ENCODE measurements at places on chromosomes 13 and 19.

- DNase-seq: no peak
These were observed 351.9 kb downstream of the EFNB2 start for GRCh38 chr13:106183410-106184065.

DNA sequence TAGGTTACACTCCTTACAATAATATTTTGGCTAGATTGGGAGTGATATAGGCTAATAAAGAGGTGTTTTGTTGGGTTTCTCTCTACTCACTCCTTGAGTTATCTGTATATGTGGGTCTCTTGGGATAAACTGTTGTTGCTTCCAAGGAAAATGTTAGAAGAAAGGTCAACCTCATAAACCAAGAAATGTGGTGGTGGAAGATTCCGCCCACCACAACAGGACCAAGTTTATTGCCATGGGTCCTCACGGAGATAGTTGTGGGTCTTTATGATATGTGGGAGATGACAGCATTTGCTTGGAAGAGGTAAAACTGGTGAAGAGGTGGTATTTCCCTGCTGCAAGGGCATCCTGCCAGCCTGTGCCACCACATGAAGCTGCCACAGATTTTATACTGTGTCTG is 259.6 kb downstream of the DCLK1 start:
- no peak for DNase-seq

- peak; percentile 92 for DNase-seq
These were observed at the start of gene CERS4 for GRCh38 chr19:8208922-8209461. Gene CERS4, plus strand, starts transcription at chr19:8209370. Its CDS starts 41,707 bp downstream, at chr19:8251077.

- no peak for DNase-seq
These were observed 2.2 kb upstream of the TEX101 start for GRCh38 chr19:43412441-43412840.

DNA sequence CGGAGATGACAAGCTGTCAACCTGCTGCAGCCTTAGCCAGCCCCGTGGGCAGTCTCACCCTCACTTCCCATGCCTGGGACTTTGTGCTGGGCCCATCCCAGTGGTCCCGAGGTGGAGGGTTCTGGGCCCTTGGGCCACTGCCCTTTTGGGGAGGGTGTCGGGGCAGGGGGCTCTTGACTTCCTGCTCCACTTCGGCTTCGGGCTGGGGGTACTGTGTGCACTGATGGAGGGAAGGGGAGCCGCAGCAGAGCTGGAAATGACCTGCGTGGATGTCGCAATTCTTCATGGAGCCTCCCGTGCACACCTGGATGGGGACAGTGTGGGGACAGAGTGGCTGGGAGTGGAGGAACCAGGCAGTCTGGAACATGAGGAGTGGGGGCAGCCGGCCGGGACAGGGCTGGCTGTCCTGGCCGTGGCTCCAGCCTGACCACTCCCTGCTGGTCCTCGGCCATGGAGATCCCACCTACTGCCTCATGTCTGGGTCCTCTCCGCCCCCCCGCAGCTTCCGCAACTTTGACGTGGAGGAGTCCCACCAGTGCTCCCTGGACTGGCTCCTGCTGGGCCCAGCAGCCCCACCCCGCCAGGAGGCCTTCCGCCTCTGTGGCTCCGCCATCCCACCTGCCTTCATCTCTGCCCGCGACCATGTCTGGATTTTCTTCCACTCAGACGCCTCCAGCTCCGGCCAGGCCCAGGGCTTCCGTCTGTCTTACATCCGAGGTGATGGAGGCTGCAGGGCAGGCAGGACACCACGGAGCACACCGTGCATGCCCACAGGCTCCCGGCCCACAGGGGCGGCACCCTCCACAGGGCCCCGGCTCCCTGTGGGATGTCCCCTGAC is 10.2 kb downstream of the LRP3 start:
- no peak for DNase-seq

GRCh38 chr13:91904597-91904996 is 506.2 kb downstream of the GPC5 start:
- DNase-seq: no peak

DNA sequence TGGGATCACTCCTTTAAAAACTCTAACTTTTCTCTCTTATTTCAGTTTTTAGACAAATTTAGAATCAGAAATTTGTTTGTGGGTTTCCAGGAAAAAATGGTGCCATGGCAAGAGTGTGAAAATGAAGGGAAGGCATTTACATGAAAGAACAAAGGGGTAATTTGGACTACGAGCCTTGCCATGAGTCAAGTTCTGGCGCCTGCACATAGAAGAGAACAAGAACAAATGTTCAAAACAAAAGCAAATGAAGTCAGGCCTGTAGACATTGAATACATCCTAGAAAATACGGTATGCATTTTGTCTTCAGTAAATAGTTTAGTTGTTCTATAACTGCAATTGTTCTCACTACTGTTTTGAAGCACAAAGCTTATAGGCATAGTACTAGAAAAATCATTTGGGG is 1390.5 kb downstream of the EFNB2 start:
- no peak for DNase-seq

GRCh38 chr13:79675931-79676660 is 195.1 kb downstream of the NDFIP2 start:
- DNase-seq: no peak

DNA sequence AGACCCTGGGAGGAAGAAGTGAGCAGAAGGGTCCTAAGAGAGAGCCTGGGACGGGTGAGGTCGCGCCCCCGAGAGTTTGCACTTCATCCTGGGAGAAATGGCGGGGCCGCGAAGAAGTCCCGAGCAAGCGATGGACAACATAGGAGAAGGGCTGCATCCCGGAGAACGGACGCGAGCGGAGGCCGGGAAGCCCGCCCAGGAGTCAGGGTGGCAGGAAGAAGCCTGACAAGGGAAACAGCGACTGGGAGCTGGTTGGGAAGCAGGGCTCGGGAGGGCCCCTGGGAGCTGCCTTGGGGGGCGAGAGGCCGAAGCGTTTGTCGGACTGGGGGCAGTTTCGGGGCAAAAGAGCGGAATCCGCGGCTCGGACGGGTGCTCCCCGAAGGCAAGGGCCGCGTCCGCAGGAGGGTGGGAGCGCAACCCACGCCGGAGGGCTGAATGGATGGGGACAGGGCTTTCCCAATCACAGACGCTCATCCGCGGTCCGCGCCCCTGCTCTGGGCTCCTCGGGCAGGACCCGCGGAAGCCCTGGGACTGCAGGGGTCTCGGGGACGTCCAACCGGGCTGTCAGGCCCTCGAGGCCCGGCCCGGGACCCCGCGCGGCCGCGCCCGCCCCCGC is 469 bp downstream of the ABHD17A start:
- no peak for DNase-seq

DNA sequence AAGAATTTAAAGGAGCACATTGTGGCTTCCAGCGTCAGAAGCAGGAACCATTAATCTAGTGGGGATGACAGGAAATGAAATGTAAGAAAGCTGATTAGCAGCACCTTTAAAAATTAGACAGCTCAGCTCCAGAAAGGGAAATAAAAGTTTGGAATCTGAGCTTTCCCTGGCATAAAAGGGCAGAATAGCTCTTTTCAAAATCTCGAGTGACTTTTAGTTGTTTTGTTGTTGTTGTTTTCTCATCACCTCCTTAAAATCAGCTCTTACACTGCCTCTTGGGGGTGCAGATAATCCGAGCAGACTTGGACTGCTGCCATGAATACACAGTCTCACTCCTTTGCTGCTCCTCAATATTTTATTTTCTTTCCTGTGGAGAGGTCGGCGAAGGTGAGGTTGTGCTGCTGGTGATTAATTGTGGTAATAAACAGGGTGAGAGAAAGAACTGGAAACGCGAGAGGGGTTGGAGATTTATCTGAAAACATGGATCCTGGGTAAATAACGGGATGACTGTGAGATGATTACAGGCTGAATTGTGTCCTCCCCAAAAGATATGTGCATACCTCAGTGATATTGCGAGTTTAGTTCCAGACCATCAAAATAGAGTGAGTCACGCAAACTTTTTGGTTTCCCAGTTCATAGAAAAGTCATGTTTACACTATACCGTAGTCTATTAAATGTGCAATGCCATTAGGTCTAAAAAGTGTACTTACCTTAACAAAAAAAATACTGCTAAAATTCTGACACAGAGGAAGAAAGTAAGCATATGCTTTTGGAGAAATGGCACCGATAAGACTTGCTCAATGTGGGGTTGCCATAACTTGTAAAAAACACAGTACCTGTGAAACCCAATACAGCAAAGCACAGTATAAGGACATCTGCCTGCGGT is 787.7 kb downstream of the UQCRFS1 start:
- no peak for DNase-seq

DNA sequence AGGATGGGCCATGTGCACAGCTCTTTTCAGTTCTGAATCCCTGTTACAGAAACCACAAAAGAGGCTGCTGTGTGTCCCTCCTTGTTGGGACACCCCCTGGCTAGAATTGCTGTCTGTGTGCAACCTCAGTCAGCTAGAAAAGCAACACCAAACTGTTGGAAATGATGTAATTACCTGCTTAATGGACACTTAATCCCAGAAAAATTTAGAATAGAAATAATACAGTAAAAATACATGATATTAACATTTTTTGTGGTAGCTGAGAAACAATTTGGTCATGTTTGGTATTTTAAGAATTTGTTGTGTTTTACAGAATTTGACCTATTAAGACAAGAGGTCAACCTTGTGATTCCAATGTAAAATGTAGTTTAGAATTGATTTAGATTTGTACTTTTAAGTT is 46.8 kb downstream of the FAM124A start:
- no peak for DNase-seq

GRCh38 chr13:20901668-20902437 is 693 bp downstream of the XPO4 start:
- DNase-seq: peak; percentile 19

DNA sequence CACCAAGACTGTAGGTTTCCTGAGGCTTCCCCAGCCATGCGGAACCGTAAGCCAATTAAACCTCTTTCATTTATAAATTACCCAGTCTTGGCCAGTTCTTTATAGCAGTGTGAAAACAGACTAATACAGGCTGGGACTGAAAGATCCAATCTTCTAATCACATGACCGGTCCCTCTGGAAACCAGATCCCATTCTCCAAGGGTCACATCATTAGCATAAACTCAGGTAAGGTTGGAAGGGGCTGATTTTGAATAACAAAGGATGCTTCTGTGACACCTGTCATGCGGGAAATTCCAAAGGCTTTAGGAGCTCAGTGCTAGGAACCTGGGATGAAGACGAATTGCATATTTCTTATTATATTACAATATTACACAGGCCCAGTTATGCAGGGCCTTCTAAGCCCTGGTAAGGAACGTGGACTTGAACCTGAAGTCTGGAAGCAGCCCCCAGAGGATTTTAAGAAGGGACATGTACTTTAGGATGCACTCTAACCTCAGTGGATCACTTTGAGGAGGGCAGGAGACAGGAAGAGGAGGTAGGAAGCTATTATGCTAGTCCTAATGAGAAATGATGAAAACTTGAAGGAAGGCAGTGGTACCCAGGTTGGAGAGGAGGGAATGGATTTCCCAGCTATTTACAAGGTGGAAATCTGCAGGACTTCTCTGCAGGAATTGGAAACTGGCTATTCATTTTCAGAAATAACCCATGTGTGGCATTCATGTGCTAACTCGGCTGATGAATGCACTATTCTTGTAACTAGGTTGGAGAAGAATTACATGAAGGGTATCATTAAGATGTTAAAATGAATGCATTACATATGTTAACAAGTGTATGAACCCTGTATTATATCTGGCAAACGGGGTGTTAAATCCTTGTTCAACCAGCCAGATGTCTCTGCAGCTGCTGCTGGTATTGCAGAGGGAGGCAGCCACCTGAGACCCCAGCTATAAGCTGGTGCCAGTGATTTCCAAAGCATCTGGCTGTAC is 19.3 kb downstream of the TNFSF11 start:
- DNase-seq: no peak

GRCh38 chr19:10112895-10113591 is 1.6 kb downstream of the P2RY11 start:
- DNase-seq: peak; percentile 58

DNA sequence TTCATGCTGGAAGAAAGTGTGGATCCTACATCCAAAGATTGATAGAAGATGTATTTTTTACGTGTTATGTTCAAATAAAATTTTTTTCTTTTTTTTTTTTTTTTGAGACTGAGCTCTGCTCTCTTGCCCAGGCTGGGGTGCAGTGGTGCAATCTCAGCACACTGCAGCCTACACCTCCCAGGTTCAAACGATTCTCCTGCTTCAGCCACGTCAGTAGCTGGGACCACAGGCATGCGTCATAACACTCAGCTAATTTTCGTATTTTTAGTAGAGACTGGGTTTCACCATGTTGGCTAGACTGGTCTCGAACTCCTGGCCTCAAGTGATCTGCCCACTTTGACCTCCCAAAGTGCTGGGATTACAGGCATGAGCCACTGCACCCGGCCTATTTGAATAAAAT is 65.7 kb downstream of the KLF12 start:
- no peak for DNase-seq

- DNase-seq: no peak
These were observed 592.6 kb downstream of the TBC1D4 start for GRCh38 chr13:74889321-74889720.

- no peak for DNase-seq
These were observed 593 bp downstream of the ATP8B3 start for GRCh38 chr19:1811472-1811894.

- DNase-seq: no peak
These were observed 12.9 kb downstream of the CHAF1A start for GRCh38 chr19:4415352-4415751.

- peak; percentile 2 for DNase-seq
These were observed at the start of gene CCDC169 for GRCh38 chr13:36297366-36298338. Gene CCDC169, minus strand, starts transcription at chr13:36297814. Its CDS starts 95 bp downstream, at chr13:36297719.

DNA sequence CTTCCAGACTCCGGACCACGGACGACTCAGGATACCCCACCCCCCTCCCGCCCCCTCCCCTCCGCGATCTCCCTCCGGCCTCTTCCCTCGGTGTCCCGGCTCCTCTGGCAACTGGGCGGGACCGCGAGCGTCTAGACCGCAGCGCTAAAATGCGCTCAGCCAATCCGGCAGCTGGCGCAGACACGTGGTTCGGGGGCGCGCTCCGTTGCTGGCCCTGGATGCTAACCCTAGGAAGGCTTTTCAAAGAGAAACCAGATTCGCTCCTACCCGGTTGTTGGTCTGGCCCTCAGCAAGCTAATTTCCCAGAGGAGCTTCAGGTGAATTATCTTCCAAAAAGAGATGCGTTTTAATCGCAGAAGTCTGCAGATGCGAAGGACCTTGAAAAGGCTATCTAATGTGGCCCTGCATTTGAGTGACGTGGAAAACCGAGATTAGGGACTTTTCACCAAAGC is at the start of gene DZIP1:
TSS of gene DZIP1 (minus strand) at position 106 of the 452 bp plus-strand sequence. CDS start 2,677 bp downstream, outside the sequence.
- DNase-seq: no peak

DNA sequence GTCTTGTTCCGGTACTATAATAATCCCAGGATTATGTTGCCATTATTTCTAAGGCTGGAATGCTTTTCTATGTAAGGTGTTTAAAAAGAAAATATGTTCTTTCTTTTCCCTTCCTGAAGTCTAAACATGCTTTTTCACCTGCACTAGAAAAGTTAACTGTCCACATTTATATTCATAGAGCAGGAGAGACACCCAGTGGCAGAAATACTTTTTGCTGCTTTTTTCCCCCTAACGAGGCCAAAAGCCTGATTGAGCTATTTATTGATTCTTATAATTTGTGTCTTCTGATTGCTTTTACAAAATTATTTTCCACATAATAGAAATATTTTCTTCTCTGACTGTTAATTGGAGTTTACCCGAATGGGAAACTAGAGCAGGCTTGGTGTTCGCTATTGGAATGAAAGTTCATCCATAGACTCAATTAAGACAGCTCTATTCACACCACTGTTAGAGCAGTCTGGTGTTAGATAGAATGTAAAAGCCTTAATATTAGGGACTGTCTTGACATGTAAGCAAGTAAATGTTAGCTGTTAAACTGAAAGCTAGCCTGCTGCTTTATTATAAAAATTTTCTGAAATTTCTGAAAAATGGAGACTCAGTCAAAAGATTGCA is 15.8 kb downstream of the GPR180 start:
- no peak for DNase-seq

- no peak for DNase-seq
These were observed 641 bp downstream of the SGTA start for GRCh38 chr19:2782329-2782935.

Data from GM12892 (cell line).